Activated T-helper 1 cell treated with anti-CD3 and anti-CD28 coated beads, Interleukin-2, amount 50 U/mL, for 16 hours (primary cell): ENCODE measurements at places on chromosomes 2 and 18.

DNA sequence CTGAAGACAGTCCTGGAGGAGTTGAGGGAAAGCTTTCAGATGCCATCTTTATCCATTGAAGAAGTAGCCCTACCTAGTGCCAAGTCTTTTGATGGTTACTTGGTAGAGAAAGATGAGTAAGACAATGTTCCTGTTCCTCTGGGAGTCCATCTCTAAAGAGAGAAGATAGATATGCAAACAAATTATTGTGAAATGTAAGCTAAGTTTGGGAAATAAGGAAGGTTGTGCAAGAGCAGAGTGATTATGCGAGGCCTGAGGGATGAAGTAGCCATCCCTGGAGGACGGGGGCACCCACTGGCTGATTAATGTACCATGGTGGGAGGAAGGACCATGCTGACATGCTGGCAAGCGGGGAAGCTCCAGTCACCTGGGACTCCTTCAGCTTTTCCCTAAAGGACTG lies 994 bp upstream of the DTNA start:
- no peak for DNase-seq

DNA sequence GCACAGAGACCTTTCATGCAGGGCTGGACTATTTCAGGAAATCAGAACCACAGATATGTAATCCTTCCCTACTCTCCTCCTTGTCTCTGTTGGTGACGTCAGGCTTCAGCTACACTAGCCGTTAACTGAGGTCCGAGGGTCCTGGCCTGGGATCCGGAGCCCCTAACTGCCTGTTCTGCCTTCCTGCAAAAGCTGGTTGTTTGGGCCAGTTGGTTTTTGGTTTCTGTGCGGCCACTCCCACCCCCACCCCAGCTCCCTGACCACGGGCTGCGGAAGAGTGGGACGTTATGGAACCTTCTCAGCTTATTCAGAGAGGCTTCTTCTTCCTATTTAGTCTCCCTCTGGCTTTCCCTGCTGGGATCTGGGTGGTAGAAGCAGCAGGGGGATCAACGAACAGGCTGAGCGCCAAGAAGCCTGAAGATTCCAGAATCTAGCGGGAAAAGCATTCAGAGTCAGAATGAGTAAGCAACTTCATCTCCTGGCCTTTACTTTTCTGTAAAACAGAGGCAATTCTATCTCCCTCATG lies 49.3 kb upstream of the ROCK2 start:
- no peak for DNase-seq

- DNase-seq, result no peak
Observed at GRCh38 chr2:111957872-111958354, 59.5 kb downstream of the MERTK start.

DNA sequence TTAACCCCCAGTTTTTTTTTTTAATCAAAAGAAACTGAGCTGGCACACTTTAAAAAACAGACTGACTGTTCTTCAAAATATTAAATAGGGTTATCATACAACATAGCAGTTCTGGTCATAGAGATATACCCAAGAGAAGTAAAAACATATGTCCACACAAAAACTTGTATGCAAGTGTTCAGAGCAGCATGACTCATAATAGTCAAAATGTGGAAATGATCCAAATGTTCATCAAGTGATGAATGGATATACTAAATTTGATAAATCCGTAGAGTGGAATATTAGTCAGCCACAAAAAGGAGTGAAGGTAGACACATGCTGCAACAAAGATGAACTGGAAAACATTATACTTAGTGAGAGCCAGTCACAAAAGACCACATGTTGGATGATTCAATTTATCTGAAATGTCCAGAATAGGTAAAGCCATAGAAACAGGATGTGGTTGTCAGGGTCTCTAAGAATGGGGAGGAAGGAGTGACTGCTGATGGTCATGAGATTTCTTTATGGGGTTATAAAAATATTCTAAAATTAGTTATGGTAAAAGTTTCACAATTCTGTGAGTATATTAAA lies 5.1 kb downstream of the SMIM21 start:
- no peak for DNase-seq

- no peak for DNase-seq
Observed at GRCh38 chr2:169664978-169665930, 29.0 kb downstream of the CFAP210 start.

DNA sequence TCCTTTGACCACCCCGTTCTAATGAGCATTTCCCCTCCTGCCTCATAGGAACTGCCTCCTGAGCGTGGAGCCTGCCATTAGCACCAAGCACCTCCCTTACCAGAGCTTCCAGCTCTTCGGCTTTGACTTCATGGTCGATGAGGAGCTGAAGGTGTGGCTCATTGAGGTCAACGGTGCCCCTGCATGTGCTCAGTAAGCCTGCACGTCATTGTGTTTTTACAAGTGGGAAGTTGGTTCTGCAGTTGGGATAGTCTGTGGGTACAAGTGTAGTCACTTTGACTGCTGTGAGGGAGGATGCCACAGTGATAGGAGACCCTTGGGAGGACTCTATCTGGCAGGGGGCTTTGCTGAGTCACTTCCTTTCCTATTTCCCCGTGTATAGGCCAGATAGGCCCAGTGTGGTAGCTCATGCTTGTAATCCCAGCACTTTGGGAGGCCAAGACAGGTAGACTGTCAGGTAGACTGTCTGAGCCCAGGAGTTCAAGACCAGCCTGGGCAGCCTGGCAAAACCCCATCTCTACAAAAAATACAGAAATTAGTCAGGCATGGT lies 22.0 kb upstream of the POLR1B start:
- no peak for DNase-seq

DNA sequence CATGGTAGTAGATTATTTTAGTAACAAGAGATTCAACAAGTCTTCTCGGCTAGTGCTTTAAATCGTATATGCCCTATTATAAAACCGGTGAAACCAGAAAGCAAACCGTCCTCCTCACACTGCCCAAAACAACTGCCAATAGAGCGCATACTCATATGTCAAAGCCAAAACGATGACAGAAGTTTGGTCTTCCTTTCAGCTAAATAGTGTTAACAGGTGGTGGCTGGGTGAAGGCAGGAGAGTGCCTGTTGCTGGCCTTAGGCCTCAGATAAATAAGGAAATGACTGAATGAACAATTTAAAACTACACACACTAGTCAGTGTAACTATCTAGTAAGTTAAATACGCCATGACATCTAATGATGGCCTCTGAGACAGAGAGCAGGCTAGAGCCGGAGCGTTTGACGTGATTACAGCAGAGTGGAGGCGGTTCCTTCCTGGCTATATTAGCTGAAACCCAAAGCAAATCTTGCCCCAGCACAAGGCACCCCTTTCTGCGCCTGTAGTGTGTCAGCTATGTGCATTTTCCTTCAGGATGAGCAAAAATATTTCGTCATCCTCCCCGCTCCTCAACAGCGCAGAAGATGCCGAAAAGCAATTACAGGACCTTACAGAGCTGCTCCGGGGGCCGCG lies 1.6 kb downstream of the LONRF2 start:
- DNase-seq, result no peak

GRCh38 chr2:8133913-8134472 lies 547.9 kb upstream of the ID2 start:
- no peak for DNase-seq

GRCh38 chr2:134207589-134208209 lies 46.2 kb upstream of the MGAT5 start:
- peak; percentile 30 for DNase-seq

GRCh38 chr2:12169721-12170120 lies 423.3 kb downstream of the LPIN1 start:
- no peak for DNase-seq

- no peak for DNase-seq
Observed at GRCh38 chr2:164023896-164024295, 288.1 kb upstream of the FIGN start.

DNA sequence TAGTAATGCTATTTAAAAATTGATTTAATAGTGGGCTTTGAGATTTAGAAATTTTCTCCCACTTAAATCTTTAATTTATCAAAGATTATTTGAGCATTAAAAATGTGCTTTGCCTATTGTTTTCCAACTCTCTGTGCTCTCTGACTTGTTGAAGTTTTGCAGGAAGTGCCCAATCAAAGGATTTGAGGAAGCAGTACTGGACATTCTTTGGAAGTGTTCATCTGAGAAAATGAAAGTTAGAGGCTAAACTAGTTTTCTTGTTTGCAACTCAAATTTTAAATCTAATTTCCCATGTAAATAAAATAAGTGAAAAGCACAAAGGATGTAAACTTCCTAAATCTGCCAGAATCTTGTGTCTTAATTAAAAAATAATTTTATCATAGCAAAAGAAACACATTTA lies 89.1 kb downstream of the CAMKMT start:
- no peak for DNase-seq

DNA sequence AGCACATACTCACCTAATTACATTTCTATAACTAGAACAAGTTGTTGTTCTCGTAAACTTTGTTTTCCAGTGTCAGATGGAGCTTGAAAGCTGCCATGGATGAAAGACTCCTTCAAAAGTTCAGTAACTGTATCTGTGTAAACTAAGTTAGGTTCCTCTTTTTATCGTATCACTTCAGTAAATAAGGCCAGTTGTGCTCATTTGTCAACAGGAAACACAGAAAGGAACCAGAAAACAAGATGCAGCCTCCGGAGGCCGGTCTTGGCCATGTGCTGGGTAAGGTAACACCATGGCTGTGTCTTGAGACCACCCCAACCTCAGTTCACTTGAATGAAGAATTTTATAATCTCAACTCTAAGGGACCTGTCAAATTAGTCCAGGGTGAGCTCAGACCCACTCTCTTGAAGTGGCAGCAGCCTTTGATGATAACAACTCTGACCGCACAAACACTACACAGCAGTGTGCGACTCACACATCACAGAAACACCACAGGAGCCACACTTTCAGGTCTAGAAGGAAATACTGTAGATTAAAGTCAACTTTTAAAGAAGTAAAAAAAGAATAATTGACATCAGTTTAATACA lies 213.8 kb downstream of the AFF3 start:
- DNase-seq, result no peak

DNA sequence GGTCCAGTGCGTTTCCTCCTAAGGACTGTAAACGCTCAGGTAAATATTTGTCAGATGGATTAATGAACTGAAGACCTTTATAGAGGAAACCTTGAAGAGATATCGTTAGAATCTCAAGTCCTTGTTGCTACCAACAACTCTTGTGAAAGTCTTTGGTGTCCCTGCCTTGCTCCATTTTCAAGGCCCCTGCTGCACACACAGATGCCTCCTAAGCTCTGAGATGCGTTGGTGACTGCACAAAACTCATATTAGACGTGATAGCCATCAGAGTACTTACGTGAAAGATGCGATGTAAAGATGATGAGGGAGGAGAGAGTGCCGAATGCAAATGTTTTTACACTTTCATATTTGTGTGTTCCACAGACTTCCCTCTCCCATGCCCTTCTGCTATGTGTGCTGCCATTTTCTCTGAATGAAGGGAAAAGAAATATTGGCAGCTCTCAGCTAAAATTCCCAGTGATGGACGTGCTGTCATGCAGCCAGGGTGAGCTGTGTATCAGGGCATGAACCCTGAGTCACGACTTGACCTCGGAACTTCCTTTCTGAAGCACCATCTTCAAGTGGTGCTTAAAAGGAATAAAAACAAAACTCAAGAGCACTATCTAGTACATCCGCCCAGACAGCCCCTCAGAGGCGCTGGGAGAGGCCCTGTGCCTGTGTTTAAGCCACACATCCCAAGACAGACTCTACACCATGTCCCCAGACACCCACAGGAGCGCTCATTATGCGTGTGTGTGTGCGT lies 117.4 kb downstream of the FAM210A start:
- DNase-seq, result no peak

DNA sequence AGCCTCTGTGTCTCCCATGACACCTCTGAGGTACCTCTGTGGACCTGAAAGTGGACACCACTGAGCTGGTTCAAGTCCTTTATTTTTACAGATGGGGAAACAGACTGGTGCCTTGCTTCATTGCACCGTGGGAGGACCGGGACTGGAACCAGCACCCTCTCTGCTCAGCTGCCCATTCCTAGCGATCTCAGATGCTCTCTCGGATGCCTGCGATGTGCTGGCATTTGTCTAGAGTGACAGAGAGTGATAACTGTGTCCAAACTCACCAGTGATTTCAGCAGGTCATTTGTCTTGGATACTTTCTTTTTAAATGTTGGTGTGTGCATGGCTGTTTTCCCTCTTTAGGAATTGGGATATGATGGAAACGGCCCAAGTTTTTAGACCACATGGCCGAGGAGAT lies 30.1 kb upstream of the LYPD6B start:
- DNase-seq, result no peak

DNA sequence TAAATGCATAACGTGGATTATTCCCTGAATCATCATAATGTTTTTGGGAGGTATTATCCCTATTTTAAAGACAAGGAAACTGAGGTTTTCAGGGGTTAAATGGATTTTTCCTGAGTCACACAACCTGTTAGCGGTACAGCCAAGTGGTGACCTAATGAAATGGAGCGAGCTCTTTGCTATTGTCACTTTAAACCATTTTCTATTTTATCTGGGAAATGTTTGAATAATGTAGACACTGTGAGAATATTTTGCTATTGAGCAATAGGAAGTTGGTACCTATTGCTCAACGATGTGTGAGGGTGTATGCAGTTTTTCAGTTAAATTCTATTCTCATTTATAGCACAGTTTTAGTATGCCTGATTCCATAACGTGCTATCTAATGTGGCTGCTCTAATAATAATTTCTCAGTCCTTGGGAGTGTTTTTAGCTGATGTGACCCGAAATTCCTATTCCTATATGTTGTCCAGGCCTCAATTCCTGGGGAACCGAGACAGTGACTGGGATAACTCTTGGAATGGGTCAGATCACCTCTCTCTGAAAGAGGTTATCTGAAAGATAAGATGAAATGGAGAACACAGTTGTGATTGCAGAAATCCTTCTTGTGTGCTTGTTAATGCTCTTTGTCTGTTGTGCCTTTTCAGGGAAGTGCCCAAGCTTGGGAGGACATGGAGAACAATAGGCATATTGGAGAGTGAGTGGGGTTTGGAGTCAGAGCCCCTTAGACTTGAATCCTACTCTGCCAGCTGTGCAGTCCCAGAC lies 38.4 kb downstream of the ABCB11 start:
- no peak for DNase-seq

GRCh38 chr2:4412637-4413187 lies 709.3 kb downstream of the DCDC2C start:
- DNase-seq, result no peak

DNA sequence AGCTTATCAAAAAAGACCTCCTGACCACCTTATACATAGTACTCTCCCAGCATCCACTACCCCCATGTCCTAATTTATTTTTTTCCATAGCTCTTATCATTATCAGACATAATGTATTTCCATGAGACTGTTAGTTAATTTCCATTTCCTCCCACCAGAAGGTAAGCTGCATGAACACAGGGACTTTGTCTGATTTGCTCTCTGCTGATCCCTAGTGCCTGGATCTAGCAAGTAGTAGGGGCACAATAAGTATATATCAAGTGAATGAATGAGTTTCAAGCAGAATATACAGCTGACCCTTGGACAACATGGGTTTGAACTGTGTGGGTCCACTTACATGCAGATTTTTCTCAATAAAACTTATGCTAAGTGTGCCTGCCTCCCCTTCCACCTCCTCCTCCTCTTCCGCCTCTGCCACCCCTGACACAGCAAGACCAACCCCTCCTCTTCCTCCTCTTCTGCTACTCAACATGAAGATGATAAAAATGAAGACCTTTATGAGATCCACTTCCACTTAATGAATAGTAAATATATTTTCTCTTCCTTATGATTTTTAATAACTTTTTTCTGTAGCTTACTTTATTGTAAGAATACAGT lies 53.8 kb downstream of the CTAGE1 start:
- DNase-seq, result no peak

GRCh38 chr2:195795879-195796278 lies 138.9 kb downstream of the SLC39A10 start:
- no peak for DNase-seq
